Left ventricle myocardium inferior (tissue), 1 donor: ENCODE measurements at places on chromosomes 7 and 10. TPM values are rescaled to one million over a fixed set of nuclear protein-coding genes. Genes with fewer than 3 reads are reported as not detected.

- no peak for DNase-seq
Measured at GRCh38 chr7:101754424-101755159, 62.8 kb upstream of the CUX1 start.

VPS37D gene
- 3.1 TPM for total RNA-seq

ZNF239 gene
- total RNA-seq, result 1.5 TPM

PPP1R3A gene
- total RNA-seq, result 133 TPM

DNA sequence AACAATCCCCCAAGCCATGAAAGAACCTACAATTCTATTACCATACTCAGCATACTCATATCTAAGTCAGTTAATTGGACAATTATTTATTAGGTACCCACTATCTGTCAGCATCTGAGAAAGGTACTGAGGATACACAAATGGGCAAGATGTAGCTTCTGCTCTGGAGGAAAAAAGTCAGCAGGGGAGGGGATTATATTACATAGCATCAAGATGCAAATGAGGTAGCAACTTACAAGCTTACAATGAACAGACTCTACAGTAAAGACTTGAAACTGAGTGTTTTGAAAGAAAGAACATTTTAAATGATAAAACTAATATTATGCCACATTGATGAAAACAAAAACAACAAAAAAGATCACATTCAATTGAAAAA, 10.8 kb upstream of the CUBN start:
- DNase-seq, result no peak

DNA sequence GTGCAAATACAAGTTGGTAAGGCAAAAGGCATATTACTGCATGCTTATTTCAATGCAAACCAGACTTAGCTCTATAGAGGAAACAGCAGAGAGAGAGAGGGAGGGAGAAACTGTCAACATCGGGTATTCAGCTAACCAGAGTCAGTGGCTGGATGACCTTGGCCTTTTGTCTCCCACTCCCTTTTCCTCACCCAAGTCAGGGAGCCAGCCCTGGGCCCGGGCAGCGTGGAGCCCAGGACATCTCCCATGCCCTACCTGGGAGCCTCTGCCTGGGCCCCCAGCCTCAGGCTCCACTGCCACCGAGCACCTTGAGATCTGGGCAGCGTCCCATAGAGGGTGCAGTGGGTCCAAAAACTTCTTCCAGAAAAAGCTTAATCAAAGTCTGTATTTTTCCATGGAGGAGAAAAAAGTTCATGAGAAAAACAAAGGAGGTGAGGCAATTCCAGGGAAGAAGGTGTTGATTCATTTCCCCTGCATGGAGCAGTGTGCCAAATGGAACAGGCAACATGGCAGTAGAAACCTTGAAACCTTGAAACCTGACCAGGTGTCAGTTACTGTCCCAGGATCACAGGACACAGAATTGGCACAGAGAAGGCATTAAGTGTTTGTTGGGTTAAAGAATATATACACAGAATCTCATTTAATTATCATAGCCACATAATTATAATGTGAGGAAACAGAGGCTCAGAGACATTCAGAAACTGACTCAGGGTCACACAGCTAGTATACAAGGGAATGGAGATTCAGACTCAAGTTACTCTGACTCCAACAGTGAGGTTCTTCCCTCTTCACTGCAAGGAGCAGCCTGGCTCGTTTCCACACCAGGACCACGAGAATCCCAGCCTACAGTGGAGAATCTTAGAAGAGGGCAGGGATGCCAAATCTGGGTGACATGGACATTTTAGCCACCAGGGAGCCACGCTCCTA, 5.8 kb upstream of the NCOA4 start:
- DNase-seq, result no peak

- DNase-seq, result no peak
Measured at GRCh38 chr10:50565301-50566083, 58.3 kb downstream of the SGMS1 start.

NANOS1 gene
- 11.7 TPM for total RNA-seq

NUTM2E gene
- not detected for total RNA-seq

STEAP1B gene
- 0.63 TPM for total RNA-seq
